Caki2 (cell line): ENCODE measurements at places on chromosomes 11 and 22.

GRCh38 chr22:32123657-32124056, 35.4 kb downstream of the C22orf42 start:
- no peak for DNase-seq

DNA sequence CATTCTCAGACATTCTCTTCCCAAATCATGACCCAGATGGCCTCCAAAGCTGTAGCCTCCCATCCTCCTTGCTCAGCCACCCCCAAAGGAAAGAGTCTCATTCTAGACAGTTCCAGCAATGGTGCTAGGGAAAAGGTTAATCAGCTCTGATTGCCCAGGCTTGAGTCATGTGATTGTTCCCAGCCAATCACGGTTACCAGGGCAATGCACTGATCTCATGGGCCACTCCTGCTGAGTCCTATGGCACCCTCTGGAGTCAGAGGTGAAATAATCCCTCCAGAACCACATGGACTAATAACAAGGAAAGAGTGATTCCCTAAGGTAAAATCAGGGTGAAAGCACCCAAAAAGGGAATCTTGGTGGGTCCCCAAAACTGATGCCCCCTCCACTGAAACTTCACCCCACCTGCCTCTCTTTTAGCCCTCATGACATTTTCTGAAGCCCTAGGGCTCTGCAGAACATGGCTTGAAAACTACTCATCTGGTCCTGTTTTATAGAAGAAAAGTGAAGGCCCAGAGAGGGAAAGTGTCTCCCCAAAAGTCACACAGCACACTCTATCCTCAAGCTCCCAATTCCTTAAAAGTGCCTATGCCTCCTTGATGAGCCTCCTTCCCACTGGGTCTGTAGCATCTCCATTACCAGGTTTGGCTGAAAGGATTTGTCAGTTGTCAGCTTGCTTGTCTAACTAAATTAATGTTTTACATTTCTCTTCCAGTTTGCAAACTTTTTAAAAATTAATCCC, 203.7 kb downstream of the MN1 start:
- DNase-seq, result peak; percentile 18

DNA sequence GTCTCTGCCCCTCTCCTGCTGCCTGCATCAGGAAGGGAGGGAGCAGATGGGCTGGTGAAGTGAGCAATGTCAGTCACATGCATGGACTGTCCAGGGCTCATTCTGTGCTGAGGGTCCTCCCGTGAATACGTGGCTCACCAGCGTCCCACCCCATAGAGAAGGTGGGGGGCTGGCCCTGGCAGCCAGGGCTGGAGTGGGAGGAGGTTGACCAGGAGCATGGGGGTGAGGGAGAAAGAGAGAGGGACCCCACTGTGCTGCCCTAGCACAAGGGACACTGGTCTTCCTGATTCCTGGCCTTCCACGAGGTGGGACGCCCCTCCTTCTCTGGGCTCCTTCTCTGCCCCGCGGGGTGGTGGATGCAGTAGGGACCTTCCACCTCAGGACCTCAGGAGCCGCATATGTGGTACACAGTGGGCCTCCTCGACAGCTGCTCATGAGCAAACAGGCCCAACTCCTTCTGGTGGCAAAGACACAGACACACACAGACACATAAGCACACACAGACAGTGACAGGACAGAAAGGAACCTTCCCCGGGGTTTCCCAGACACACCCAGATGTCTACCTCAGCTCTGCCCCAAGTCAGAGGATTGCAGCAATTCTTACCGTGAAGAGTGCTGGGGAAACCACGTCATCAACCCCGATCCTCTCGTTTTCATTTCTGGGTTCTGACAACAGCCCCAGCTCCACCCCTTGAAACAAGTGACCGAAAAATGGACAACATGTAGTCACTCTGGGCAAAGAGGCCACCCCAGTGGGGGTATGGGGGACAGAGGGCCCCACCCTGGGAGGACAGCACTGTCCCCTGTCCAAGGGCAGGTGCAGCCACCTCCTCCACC, 3.6 kb upstream of the APOBEC3A start:
- DNase-seq, result no peak

- DNase-seq, result peak; percentile 61
Measured at GRCh38 chr11:34192481-34193401, 87.3 kb downstream of the NAT10 start.

DNA sequence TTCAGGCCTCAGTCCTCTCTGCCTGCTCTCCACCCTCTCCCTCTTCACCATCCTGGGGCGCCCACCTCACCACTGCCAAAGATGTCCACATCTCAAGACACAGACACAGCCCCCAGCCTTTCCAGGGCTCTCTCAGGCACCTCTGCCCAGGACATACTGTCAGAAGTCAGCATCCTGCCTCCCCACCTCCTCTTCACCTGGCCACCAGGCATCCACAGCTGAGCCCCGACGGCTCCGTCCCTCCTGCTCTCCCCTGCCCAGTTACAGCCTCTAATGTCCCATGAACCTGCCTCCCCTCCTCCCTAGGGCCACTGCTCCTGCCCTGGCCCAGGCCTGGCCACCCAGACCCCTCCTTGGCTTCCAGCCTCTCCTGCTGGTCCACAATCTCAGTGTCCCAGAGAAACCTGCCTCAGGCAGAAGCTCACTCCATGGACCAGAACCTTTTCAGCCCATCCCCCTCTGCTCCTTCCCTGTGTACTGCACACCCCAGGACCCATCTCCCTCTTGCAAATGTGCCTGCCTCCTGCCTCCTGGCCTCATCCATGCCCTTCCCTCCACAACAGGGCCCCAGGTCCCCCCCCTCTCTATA, 3.2 kb downstream of the LTBP3 start:
- DNase-seq, result no peak

GRCh38 chr11:88520391-88520790, 182.9 kb upstream of the CTSC start:
- DNase-seq, result no peak

GRCh38 chr11:2443881-2444820, at the start of gene TRPM5:
Gene TRPM5 (minus strand): TSS chr11:2444514. CDS start chr11:2423036, 21,478 bp downstream.
- DNase-seq, result no peak
